ENCODE measurements at places on chromosomes 6 and 20. TPM values are rescaled to one million over a fixed set of nuclear protein-coding genes. Genes with fewer than 3 reads are reported as not detected.
A peak's percentile ranks its signal among the peaks of the same experiment; 100 is the strongest.

GRCh38 chr20:24493181-24493580 lies 23.8 kb downstream of the SYNDIG1 start:
- DNase-seq = no peak

GRCh38 chr6:35973670-35974222 lies 50.7 kb downstream of the SLC26A8 start:
- no peak for DNase-seq

- no peak for DNase-seq
These were observed 3.7 kb downstream of the MAP3K4 start for GRCh38 chr6:160995271-160995670.

DNA sequence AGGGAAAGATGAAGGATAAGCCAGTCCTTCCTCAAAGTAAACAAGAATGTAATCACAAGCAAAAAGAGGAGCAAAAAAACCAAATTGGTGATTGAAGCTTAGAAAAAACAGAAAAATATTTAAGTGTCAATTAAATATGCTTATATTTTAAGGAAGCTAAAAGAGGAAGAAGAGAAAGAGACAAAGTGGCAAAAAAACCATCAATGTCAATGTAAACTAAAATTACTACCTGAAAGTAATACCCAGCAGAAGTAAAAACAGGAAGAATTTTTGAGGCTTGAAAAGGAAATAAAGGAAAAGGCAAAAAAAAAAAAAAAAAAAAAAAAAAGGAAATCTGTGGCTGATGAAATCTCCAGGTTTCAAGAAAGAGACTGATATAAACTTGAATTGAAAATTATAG lies 36.2 kb upstream of the OGFRL1 start:
- DNase-seq = no peak

- peak; percentile 9 for DNase-seq
These were observed 1.4 kb downstream of the PAQR8 start for GRCh38 chr6:52363228-52363867.

DNA sequence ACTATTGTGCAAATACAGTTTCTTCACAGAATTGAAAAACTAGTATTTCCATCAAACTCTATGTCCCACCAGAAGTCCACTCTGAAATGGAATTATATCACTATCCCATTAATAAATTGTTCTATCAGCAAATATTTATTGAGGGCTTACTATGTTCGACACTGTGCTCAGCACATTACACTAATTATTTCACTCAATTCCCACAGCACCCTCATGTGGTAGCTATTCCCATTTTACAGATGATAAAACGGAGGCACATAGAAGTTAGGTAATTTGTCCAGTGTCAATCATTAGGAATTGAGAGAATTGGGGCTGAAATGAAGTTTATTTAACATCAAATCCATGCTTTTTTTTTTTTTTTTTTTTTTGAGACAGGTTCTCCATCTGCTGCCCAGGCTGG lies 52.5 kb downstream of the MKKS start:
- DNase-seq = no peak

GRCh38 chr20:24492031-24492607 lies 22.7 kb downstream of the SYNDIG1 start:
- DNase-seq = no peak

- no peak for DNase-seq
These were observed 2.9 kb upstream of the CALHM6 start for GRCh38 chr6:116458264-116458663.

DNA sequence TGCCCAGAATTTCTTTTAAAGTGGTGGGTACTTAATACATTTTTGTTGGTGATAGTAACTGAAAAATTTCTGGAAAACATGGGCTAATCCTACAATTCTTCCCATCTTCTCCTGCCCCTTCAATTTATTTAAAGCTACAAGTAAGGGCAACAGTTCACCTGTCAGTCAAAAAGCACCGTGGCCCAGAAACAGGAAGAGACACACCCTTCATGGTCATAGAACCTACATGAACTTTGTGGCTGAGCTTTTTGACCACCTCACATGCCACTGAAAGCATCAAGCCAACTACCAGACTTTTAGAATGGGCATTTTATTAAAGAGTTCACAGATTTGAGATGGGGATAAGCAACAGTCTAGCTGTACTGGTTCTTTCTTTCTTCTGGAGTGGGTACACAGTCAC lies 201.1 kb upstream of the CNR1 start:
- no peak for DNase-seq

DNA sequence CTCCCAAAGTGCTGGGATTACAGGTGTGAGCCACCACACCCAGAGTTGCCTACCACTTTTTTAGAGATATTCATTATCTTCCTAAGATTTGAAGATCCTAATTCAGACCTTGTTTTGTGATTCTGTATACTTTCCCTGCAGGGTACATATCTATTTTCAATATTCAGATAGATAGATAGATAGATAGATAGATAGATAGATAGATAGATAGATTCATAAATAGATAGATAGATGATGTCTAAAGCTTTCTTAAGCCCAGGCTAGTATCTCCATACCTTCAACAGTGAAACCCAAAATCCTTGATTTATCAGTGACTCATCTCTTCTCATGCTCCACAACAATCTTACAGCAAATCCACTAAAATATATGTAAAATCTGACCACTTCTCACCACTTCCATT lies 30.8 kb downstream of the ZNF391 start:
- DNase-seq = no peak

SLC22A1 gene
- 2.0 TPM for total RNA-seq

MUCL3 gene
- total RNA-seq = not detected

NCOA3 gene
- total RNA-seq = 45.2 TPM

PKHD1 gene
- total RNA-seq = 0.11 TPM

LY6G6C gene
- not detected for total RNA-seq

All from thyroid gland (tissue), 4 donors.